Jurkat, Clone E6-1 (cell line): ENCODE measurements at places on chromosomes 4 and X.
A peak's percentile ranks its signal among the peaks of the same experiment; 100 is the strongest.

DNA sequence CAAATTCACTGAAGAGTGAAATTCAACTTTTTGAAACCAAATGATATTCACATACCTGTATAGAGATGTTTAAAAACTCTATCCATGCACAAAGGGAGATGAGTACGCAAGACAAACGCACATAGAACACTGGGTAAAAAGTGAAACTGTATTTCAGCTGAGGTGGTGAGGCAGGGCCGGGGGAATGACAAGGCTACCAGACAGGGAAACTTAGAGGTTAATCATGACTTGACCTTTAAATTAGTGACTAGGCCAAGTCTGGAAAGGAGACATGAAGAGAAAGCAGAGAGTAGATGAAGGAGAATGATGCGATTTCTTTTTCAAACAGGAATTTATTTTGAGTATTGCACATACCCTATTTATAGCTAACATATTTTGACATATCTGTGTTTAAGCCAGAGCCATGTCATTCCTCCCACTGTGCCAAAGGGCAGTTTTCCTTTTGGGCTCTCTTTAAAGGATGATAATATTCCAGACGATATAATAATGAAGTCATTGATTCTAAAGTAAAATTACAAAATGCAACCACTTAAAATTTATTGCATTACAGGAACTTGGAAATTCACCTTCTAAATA lies 49.4 kb downstream of the ARHGEF6 start:
- DNase-seq: no peak

DNA sequence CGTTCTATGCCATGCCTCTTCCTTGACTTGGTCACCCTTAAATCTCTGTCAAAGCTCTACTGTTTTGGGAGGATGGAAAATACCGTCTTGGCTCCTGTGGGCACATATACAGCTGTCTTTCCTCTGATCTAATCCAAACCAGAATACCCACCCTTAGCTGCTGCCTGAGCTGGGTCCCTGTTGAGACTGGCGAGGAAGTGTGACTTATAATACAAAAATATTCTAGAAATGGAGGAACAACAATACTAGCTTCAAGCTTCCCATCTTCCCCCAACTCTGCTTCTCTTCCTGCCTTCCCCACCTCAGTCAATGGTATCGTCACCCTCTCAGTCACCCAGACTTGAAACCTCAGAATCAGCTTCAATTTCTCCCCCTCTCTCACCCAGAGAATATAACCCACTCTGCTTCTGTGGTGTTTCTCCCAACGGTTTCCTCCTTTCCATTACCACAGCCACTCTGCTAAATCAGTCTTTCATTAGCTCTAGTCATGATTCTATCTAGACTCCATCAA lies 599 bp upstream of the IL2RG start:
- DNase-seq: peak; percentile 71

DNA sequence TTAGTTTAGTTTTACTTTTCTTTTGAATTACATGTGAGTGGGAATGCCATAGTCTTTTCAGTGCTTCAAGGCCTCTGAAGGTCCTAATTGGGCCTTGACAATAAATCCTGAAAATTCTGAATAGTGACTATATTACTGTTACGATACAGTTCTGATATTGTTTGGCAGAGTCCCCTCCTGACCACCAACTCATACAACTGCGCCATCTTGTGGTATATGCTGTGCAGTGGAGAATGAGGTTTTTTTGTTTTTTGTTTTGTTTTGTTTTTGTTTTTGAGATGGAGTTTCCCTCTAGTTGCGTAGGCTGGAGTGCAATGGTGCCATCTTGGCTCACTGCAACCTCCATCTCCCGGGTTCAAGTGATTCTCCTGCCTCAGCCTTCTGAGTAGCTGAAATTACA lies 56.6 kb upstream of the CHRDL1 start:
- no peak for DNase-seq

- DNase-seq: no peak
These were observed 82.3 kb downstream of the SRPX start for GRCh38 chrX:38138157-38138891.

DNA sequence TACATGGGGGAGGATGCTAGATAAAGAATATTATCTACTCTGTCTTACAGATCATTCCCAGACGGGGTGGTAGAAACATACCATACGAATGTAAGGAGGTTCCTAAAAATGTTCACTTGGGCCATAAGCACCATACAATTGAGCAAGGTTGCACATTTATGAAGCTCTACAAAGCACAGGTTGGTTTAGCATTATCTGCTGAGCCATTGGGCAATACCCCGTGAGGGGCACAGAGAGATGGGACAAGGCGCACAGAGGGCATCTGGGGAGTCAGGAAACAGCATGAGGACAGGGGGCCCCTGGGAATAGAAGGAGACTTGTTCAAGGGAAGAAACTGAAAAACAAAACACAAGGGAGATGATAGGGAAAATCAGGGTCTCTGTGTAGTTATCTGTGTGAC lies 305.3 kb downstream of the TRIML1 start:
- DNase-seq: no peak

DNA sequence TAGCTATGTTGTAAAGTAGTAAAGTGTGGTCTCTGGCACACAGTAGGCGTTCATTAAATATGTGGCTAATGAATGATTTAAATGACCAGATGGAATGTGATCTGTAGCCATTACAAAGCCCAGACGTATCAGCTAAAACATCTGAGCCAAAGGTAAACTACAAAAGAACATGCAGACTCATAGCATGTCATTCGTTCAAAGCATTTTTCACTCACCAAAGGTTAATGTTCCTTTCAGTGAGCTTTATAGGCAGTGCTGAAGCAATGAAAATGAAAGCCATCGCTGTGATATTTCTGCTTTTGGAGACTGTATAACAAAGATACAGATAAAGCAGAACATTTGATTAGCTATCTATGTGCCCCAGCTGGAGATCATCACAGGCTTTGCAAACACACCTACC lies 50.5 kb downstream of the F9 start:
- DNase-seq: no peak

GRCh38 chrX:3420316-3420715 lies 73.9 kb upstream of the MXRA5 start:
- no peak for DNase-seq

DNA sequence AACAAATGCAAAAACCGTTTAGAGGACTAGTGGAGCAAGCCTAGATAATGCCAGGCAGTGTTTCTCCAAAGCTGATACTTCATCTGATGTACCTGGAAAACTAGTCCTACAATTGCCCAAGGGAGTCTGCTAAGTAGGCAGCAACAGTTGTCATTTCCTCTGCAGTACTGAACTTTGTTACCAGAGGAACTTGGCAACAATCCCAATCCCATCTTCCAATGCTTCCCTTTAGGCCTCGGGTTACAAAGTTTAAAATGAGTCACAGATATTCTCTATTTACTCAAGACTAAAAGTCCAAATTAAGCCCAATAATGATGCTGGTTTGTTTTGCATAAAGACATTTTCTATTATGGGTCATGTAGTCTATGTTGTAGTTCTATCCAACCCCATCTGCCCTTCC lies 120.0 kb upstream of the GLRA2 start:
- no peak for DNase-seq

GRCh38 chrX:24961809-24962208 lies 54.0 kb downstream of the ARX start:
- DNase-seq: no peak

DNA sequence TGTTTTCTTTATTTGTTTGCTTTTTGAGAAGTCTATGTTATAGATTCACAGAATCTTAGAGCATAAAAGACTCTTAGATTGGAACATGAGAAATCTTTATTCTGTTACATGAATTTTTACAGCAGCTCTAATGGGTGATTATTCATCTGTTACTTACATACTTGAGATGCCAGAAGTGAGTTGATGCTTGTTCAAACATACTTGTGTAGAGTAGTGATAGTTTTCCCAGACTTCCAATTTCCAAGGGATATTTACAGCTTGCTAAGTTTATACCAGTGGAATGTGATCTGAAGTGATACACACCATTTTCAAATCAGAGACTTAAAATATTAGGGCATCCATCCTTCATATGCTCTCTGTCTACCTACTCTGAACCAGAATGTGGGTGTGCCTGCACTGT lies 252.9 kb upstream of the SMIM31 start:
- DNase-seq: no peak

DNA sequence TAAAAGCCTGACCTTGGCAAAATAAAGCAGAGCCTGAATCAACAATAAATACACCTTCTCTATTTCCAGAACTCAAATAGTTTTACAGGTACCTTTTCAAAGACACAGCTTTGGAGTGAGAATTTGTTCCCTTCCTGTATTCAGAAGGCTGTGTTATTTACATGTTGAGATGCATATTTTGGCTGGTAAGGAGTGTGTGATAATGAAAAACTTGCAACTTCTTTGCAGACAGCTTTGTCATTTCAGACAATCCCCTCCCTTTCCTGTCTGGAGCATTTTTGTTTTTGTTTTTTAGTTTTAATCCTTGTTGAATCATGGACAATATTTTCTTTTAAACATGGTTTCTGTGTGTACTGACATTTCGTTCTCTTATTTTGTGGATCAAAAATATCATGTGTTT lies 493.8 kb downstream of the FAT4 start:
- DNase-seq: no peak

DNA sequence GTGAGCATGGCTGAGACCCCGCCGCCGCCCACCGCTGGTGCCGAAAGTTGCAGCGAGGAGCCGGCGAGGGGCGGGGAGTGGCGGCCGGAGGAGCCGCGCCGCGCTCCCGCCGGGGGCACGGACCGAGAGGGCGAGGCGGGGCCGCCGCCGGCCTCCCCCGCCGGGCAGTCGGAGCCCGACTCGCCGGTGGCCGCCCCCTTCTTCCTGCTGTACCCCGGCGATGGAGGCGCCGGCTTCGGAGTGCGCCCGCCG lies 16.5 kb downstream of the UTP3 start:
- no peak for DNase-seq

DNA sequence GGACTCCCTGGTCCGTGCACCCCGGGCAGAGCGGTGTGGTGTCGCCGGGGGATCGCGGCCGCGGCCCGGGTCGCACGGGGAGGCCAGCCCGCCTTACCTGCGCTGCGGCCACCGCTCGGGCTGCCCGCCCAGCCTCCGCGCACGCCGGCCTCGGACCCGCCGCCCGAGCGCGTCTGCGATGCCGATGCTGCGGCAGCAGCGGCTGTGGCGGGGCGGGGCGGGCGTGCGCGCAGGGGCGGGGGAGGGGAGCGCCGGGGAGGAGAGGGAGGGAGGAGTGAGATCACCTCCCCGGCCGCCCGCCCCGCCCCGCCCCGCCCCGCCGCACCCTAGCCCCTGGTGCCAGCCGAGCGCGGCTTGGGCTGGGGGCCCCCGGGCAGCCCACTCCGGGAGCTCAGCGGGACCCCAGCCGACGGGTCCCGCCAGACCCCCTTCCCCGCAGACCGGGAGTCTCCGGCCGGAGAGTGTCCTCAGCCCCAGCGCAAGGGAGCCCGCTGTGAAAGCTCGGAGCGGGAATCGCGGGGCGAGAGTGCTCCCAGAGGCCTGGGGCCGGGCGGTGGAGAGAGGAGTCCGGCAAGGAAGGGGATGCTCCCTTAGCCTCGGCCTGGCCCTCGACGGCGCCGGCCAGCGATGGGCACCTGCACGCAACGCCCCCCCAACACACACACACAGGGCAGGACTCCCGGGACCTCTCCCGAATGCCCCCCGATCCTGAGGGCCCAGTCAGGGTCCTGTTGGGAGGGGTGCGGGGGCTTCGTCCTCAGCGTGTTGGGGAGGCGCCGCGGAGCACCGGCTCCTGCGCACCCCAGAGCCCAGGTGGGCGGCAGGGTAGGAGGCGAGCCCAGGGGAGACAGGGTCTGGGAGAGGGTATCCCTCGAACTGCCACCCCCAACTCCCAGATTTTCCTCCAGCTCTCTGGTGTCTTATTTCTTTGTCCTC lies at the start of gene L1CAM:
Gene L1CAM (minus strand): TSS at position 206 of the 936 bp plus-strand sequence. CDS start 10,337 bp downstream, outside the sequence.
- no peak for DNase-seq

DNA sequence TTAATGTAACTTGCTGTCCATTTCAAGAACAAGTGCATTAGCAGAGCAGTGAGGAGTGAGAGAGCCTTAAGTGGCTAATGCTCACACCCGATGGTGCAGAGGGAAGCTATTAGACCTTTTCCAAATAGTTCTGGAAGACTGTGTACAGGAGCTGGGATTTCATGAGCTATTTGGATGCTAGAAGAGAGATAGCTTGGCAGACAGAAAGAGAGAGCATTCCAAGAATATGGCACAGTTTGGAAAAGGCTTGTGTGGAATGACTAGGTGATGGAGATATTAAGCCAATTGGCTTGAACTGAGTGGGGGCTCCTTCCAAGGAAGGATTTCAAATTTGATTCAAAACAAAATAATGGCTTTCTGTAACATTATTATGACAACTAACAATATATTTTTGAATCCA lies 1097.2 kb upstream of the TENM3 start:
- DNase-seq: no peak

GRCh38 chr4:76723924-76724323 lies 174.0 kb downstream of the SOWAHB start:
- DNase-seq: no peak

- no peak for DNase-seq
These were observed 31.3 kb upstream of the NXF3 start for GRCh38 chrX:103124284-103124683.

GRCh38 chr4:22720091-22720490 lies 27.4 kb downstream of the GBA3 start:
- DNase-seq: no peak

- DNase-seq: no peak
These were observed 62.5 kb downstream of the DCAF8L1 start for GRCh38 chrX:27918799-27919198.

GRCh38 chr4:177446586-177446985 lies 4.3 kb upstream of the AGA start:
- no peak for DNase-seq

DNA sequence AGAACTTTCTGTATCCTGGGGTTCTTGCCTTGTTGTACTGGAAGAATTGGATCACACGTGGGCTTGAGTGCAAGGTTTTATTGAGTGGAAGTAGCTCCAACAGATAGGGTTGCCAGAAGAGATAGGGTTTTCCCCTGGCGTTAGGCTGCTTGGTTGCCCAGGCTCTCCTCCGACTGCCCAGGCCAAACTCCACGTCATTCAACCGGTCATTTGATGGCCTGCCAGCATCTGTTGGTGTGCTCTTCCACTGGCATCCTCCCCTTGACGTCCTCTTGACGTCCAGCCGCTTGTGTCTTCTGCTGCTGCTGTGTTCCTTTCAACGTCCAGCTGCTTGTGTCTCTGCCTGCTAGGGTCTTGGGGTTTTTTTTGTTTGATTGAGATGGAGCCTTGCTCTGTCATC lies 340.3 kb upstream of the ZCCHC13 start:
- no peak for DNase-seq

DNA sequence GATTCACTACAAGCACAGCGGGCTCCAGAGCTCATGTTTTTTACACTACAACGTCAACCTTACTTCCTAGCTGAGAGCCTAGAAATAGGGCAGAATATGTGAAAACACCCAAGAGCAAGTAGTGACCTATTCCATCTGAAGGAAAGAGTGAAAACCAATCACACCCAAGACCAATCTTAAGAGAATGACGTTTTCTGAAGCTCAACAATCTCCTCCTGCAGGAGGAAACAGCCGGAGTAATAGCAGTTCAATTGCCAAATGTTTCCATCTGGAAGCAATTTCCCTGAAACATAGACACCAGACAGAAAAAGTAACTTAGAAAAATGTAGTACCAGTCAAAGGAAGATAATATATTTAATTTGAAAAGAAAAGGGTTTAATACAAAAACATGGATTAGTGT lies 142.4 kb downstream of the ANXA5 start:
- no peak for DNase-seq
